T-helper 1 cell treated with Interleukin-12 subunit alpha and Interleukin-12 subunit beta and Interleukin-4 antibody, amounts not matched to agents 30 ng/mL and 1 ng/mL, for 36 hours (primary cell): ENCODE measurements at places on chromosomes 11 and 22. TPM values are rescaled to one million over a fixed set of nuclear protein-coding genes. Genes with fewer than 3 reads are reported as not detected.

Gene SMIM35
- 0.25 and 0.49 TPM in 2 replicates for total RNA-seq

Gene F2
- 0.71 TPM in 1 of 2 replicates, not detected in the other for total RNA-seq

Gene RIBC2
- 7.6 and 8.9 TPM in 2 replicates for total RNA-seq

Gene VPREB1
- not detected in 2 replicates for total RNA-seq

Gene RIMBP3B
- total RNA-seq: 0.07 and 0.22 TPM in 2 replicates

Gene CRYBB3
- 0.61 TPM in 1 of 2 replicates, not detected in the other for total RNA-seq

Gene RAB38
- 2.6 and 3.7 TPM in 2 replicates for total RNA-seq

Gene SAA1
- total RNA-seq: not detected in 2 replicates

Gene OR8D4
- total RNA-seq: not detected in 2 replicates

Gene ARL2
- total RNA-seq: 55.8 and 57.9 TPM in 2 replicates

Gene INPP5J
- 0.34 TPM in 1 of 2 replicates, not detected in the other for total RNA-seq

Gene TRIM44
- 34.7 and 39.4 TPM in 2 replicates for total RNA-seq

Gene OR8G5
- not detected in 2 replicates for total RNA-seq

Gene SERPIND1
- total RNA-seq: not detected in 2 replicates

Gene CLDN5
- total RNA-seq: 3.3 and 3.8 TPM in 2 replicates

Gene KLHL35
- 0.85 and 0.96 TPM in 2 replicates for total RNA-seq

Gene OR4A15
- total RNA-seq: not detected in 2 replicates

Gene PANX3
- not detected in 2 replicates for total RNA-seq
